ENCODE measurements at places on chromosomes 1 and 21.

DNA sequence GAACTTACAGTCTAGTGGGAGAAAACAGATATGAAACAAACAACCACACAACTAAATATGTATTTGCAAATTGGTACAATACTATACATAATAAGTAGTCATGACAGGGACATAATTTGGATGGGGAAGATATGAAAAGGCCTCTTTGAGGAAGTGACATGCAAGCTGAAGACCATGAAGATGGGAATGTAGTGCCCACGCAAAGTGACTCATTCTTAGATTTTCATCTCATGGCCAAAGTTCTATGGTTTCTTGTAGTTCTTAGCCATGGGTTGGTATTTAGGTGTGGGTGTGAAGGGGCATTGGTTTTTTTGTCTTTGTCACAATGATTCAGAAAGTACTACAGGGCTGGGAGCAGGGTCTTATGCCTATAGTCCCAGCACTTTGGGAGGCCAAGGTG, 105.4 kb upstream of the FAM78B start:
- DNase-seq = no peak

- DNase-seq = peak; percentile 88
Measured at GRCh38 chr21:29293495-29293894, 5.2 kb upstream of the BACH1 start.

DNA sequence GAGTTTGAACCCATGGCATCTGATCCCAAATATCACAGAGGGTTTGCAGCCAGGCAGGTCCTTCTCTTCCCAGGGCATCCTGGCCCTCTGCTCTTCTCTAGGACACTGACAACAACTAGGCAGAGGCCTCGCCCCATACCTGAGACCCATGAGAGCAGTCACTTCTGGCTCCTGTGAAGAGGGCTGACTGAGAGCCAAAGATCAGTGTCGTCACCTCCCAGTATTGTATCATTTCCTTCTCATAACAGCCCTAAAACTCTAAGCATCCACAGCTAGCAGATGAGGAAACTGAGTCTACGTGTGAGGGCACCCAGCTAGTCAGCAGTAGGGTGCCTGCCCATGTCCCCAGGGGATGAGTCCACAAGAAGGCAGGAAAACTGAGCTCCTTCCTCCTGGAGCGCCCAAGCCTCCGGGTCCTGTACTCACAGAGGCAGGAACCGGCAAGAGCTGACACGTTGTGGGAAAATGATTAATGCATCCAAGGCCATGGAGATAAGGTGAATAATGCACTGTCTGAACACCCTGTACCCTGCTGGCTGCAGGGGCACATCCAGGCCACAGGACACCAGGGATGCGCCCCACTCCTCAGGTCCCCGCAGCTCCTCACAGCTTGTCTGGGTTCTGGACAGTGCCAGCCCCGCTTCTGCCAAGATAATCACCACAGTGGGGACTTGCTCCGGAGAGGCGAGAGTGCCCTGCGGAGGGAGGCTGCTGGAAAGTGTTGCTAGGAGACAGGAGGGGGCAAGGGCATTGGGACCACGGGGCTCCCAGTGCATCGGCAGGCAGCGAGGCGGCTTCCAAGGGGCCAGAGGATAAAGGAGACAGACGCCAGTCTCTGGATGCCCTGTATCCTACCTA, 340.0 kb downstream of the NPHP4 start:
- DNase-seq = no peak

- no peak for DNase-seq
Measured at GRCh38 chr1:57258557-57259325, 165.1 kb downstream of the DAB1 start.

- DNase-seq = no peak
Measured at GRCh38 chr1:31786366-31787060, 22.4 kb upstream of the ADGRB2 start.

- DNase-seq = no peak
Measured at GRCh38 chr1:172914501-172915144, 136.1 kb downstream of the TNFSF18 start.

DNA sequence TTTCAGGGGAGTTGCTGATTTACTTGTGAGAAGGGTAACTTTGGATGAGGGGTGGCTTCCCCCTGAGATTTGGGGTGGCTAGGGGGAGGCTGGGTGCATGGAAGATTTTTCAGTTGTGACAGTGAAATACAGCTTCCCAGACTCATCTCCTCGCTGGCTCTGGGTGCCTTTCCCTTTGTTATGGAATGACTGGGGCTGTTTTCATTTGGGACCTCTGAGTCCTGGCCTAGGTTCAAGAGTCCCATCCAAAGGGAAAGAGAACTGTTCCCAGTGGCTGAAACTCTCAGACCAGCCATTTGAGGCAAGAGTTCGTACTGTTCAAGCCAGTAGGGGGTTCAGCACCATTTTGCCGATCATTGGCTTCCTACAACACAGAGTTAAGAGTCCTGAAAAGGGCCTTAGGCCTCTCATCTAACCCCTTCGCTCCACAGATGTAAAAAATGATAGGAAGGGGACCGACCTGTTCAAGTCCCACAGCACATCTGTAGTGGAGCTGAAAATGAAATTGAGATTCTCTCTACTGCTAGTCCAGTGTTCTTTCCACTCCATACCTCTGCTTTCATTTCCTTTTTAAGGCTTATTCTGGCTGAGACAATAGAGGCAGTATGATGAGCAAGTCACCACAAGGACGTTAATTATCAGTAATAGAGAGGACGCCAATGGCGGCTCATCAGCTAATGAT, 958 bp downstream of the DDR2 start:
- no peak for DNase-seq

- DNase-seq = no peak
Measured at GRCh38 chr1:59298026-59298583, 1.2 kb downstream of the FGGY start.

- DNase-seq = no peak
Measured at GRCh38 chr1:17586172-17586964, 46.9 kb downstream of the ARHGEF10L start.

GRCh38 chr1:106278716-106279115, 777.8 kb upstream of the PRMT6 start:
- no peak for DNase-seq
